ENCODE measurements at places on chromosomes 13 and 19.
A peak's percentile ranks its signal among the peaks of the same experiment; 100 is the strongest.

- no peak for DNase-seq
These were observed 185.8 kb downstream of the OLFM4 start for GRCh38 chr13:53214433-53214832.

- peak; percentile 31 for DNase-seq
These were observed 367.9 kb downstream of the LIG4 start for GRCh38 chr13:107847406-107847805.

DNA sequence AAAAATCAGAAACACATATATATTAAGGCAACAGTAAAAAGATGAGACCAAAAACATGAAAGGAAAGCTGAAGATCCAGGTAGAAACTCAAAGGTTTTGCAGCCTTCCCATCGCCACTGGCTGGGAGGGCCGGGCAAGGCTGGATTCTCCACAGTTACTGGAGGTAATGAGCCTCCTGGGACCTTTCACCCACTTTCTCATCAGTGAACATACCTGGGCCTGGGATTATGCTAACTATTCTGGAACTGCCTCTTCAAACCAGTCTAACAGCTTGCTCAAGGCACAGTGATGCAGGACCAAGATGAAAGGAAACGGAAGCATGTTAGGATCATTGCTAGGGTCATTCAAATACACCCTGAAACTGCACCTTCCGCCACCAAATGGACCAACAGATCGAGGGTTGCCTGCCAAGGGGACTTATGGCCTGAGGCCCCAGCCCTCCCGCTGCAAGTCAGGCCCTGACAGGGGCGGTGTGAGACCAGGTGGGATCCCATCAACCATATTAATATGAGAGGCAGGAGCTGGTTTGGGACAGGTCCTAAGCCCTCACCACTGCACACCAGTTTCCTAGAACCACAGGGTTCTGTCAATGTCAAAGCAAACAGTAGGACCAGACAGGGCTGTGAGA is 28.4 kb upstream of the ATP12A start:
- peak; percentile 87 for DNase-seq

DNA sequence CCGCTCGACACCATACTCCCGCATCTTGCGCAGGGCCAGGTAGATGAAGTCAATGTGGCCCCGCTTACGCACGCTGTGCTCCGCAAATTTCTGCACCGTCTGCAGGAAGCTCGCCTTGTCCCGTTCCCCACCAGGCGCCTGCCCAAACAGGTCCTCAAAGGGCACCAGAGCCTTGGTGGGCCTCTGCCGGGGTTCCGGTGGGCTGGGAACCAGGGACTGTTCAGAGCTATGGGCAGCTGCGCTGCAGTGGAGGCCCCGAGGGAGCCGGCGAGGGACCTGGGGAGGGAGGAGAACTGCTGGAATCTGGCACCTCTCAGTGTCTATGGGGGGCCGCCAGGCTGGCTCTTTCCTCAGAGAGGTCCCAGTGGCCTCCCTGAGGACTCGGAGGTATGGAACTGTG is 8.3 kb upstream of the ZNF653 start:
- DNase-seq = no peak

DNA sequence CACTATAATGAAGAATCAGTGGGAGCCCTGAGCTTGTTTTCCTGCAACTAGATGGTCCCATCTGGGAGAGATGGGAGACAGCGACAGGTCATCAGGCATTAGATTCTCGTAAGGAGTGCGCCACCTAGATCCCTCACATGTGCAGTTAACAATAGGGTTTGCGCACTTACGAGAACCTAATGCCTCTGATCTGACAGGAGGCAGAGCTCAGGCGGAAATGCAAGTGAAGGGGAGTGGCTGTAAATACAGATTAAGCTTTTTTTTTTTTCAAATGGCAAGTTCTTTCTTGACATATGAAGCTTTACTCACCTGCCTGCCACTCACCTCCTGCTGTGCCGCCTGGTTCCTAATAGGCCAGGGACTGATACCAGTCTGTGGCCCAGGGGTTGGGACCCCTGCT is 14.4 kb downstream of the CDC16 start:
- no peak for DNase-seq

GRCh38 chr13:46622630-46623256 is 69.8 kb downstream of the LRCH1 start:
- DNase-seq = no peak

DNA sequence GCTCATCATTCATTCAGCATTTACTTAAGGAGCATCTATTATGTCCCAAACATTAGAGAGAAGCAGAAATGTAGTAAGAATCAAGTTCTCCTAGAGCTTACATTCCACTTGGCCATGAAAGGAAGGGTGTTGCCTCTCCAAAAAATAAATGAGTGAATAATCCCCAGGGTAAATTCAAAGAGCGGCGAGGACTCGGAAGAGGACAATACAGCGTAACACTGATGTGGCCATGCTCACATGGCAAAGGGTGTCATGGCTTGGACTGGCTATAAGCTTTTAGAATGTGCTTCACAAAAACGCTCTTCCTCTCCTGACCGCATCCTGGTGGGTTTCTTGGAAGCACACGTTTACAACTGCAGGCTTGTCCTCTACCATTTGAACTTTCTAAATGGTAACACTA is 290.2 kb downstream of the IRS2 start:
- no peak for DNase-seq

DNA sequence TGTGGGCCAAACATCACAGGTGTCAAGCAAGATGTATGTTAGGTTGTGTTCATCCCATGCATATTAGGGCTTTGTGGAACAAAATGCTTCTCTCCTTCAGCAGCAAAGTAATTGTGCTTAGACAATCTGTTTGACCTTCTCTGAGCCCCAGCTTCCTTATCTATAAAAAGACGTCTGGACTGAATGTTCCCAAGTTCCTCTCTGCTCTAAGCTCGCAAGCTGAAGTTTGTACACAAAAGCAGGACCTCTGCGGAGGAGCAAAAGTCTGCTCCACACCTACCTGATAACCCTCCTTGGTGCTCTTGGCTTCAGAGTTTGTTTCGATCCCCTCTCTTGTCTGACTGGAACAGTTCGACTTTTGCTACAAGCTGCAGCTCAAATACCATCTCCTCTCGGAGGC is 95.7 kb upstream of the UBL3 start:
- DNase-seq = no peak

DNA sequence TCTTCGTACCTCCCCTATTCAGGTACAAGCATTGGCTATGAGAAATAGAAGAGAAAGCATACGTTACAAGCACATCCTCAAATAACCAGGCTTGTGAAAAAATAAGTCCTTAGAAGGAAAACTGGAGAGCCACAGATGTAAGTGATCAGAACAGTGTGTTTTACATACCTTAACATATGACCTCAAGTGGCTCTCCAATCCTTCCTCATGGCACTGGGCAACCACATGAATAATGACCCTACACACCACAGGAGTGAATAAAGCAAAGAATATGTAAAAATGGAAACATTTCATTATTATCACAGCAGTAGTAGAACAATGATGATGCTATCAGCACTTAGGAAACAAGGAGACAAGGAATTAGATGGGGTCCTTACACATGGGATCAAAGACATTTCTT is 96.5 kb downstream of the DOCK9 start:
- DNase-seq = no peak

- DNase-seq = no peak
These were observed 10.4 kb downstream of the PRKCG start for GRCh38 chr19:53892301-53892980.

GRCh38 chr13:111961236-111961635 is 105.7 kb upstream of the SOX1 start:
- no peak for DNase-seq

DNA sequence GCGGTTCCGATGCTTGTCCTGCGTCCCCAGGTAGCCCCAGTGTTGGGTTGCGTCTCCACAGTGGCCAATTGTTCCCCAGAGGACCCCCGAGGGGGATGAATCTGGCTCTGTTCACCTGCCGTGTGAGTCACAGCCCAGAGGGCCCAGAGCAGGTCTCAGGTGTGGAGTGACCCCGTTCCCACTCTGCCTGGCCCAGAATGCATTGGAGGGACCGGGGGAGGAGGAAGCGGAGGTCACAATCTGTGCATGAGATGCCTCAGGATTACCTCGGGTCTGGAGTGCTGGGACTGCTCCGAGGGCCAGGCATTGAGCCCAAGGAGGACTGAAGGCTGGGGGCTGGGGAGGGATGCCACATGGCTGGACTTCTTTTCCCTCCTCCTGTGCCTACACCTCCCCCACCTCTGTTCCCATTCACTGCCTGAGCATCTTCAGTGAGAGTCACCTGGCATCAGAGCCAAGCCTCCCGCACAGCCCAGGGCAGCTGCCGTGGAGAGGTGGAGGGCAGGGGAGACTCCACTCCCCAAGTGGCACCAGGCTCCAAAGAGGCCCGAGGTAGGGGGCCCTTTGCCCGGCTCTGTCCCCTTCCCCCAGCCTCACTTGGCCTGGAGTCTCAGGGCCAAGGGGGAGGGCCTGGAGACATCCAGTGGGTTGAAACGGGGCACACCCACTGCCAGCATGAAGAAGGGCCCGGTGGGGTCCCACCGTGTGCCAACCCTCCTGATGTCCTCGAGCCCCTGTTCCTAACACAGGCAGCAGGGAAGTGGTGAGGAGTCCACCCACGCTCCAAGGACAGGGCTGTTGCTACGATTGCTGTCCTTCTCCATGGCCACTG is 81.1 kb downstream of the CHST8 start:
- DNase-seq = no peak

DNA sequence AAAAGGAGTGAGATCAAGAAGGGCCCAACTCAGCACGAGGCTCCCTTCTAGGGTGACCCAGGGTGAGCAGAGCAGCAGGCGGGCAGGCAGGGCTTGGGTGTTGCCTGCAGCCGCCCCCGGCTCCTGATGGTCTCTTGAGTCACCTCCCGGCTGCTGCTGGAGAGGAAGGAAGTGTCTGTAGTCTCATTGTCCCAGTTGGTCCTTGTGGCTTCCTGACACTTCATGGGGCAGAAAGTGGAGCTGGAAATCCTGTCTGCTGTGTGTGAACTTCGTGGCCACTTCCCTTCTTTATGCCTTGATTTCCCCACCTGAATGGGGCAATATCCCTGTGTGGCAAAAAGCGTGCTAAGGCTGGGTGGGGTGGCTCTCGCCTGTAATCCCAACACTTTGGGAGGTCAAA is 2.5 kb downstream of the MAP1S start:
- no peak for DNase-seq

DNA sequence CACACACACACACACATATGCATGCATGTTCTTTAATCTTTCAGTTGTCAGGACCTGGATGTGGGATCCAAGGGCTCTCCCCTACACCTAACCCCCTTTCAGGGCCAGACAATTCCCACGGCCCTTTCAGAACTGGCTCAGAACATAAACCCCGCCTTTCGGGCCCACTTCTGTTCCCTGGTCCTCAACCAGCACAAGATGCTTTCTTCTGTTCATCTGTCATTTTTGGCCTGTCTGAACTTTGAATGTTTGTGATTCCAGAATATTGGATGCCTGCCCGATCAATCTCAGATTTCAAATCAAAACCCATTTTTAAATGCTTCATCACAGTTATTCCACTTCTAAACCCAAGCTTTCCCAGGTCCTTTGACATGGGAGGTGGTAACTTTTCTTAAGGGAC is 167.3 kb downstream of the USP12 start:
- no peak for DNase-seq

- DNase-seq = no peak
These were observed 38.4 kb downstream of the PCDH8 start for GRCh38 chr13:52810011-52810410.

GRCh38 chr19:48608798-48609263 is 2.3 kb downstream of the SPACA4 start:
- no peak for DNase-seq

DNA sequence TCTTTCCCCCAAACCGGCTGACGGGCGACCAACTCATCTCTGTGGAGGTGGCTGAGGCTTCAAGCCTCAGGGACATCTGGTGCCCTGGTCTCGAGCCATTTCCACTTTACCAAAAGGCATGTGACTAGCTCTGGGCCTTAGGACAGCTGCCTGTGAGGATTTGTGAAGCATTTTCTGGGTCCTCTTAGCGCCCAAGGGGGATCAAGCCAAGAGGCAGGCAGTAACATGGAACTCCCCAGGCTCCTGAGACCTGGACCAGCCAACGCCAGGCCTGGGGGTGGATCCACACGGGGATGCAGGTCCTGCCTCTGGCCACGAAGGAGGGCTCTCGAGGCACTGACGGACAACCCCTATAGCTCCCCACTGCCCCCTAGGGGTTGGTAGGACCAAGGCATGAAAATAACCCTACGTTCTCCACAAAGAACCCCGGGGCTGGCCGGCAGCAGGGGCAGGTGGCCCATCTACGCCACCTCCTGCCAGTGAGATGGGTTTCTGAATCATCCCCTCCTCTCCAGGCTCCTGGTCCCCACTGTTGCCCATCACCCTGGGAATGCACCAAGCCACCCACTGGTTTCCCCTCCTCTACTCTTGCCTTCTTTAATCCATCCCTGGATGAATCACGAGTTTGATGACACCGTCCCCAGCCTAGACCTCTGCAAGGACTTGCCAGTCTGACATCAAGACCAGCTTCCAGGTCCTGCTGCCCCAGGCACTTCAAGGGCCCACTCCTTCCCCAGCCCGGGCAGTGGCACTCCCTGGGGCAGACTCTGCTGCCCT is 7.0 kb upstream of the MYDGF start:
- DNase-seq = no peak

DNA sequence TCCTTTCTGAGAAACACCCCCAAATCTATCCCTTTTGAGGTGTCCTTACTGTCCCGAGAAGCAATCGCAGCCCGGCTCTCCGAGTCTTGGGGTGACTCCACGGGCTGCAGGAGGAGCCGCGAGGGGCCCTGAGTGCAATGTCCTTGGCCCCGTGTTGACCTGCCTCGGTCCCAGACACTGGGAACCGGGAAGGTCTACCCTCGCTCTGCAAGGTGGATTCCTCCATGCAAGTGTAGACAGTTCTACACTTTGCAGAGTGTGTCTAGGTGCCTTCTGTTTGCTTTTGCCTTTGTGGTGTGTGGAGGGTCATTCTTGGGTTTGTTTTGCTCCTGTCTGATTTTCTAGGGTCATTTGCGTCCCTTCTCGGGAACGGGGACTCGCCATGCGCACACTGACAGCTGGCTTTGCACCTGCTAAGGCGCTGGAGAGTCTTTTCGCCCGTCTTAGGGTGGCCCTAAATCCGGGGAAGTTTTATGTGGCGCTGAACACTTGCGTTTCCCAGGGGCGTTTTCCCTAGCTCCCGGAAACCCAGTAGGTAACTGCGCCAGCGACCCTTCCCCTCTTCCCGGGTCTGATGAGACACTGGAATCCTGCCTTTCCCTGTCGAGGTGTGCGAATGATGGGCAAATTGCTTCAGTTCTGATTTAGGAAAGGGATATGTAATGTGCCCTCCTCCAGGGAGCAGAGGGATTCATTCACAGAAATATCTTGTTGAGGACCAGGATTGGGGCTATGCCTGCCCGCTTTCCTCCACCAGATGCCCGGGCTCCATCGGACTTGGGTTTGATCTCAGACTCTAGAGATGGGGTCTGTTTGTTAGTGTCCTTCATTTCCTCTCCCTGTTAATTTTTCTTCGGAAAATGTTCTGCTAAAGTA is 755 bp downstream of the SERTM1 start:
- DNase-seq = peak; percentile 25

DNA sequence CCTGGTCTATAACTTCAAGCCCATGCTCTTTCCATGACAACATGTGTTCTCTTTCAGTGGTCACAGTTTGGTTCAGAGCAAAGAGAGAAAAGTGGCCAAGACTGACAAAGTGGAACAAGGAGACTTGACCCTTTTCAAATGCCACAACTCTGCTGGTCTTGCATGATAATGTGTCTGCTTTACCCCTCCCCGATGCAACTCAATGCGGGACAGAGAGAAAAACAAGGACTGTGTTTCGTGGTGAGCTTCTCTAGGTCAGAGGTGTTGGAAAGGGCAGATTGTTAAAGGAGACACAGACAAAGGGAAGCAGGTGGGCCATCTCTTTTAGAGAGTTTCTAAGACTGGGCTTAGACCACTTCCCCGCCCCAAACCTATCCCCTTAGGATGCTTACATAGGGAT is 61.6 kb upstream of the SERTM1 start:
- DNase-seq = peak; percentile 26
